ENCODE measurements at places on chromosomes 6 and 20. TPM values are rescaled to one million over a fixed set of nuclear protein-coding genes. Genes with fewer than 3 reads are reported as not detected.

METTL24 gene
- not detected for total RNA-seq

DOP1A gene
- 16.5 TPM for total RNA-seq

MTFR2 gene
- 15.2 TPM for total RNA-seq

SNAI1 gene
- total RNA-seq: not detected

LY6G6C gene
- total RNA-seq: not detected

SALL4 gene
- total RNA-seq: not detected

PKHD1 gene
- not detected for total RNA-seq

SLC4A11 gene
- 1.7 TPM for total RNA-seq

TMEM244 gene
- total RNA-seq: not detected

XKR7 gene
- 0.03 TPM for total RNA-seq

SNX5 gene
- 149 TPM for total RNA-seq

LAMA2 gene
- total RNA-seq: not detected

HLA-A gene
- 1,753 TPM for total RNA-seq

SCAF8 gene
- total RNA-seq: 41.7 TPM

TLDC2 gene
- not detected for total RNA-seq

PLN gene
- total RNA-seq: not detected

RPN2 gene
- total RNA-seq: 143 TPM

ABCF1 gene
- total RNA-seq: 67.6 TPM

GRM4 gene
- total RNA-seq: not detected

TMEM30A gene
- total RNA-seq: 65.2 TPM

BTNL2 gene
- not detected for total RNA-seq

NHLRC1 gene
- 0.55 TPM for total RNA-seq

All from activated naive CD4-positive, alpha-beta T cell treated with anti-CD3 and anti-CD28 coated beads, Interleukin-2, amount 10 ng/mL, durations not matched to agents 5 hours and 36 hours (primary cell).